SJSA1 (cell line): ENCODE measurements at places on chromosomes 12 and 14. TPM values are rescaled to one million over a fixed set of nuclear protein-coding genes. Genes with fewer than 3 reads are reported as not detected.
A peak's percentile ranks its signal among the peaks of the same experiment; 100 is the strongest.

Gene OAS2
- total RNA-seq: 0.26 and 0.85 TPM in 2 replicates

Gene NUBPL
- total RNA-seq: 7.5 and 9.7 TPM in 2 replicates

Gene KRT76
- 0.21 TPM in 1 of 2 replicates, not detected in the other for total RNA-seq

Gene MUCL1
- total RNA-seq: not detected in 2 replicates

DNA sequence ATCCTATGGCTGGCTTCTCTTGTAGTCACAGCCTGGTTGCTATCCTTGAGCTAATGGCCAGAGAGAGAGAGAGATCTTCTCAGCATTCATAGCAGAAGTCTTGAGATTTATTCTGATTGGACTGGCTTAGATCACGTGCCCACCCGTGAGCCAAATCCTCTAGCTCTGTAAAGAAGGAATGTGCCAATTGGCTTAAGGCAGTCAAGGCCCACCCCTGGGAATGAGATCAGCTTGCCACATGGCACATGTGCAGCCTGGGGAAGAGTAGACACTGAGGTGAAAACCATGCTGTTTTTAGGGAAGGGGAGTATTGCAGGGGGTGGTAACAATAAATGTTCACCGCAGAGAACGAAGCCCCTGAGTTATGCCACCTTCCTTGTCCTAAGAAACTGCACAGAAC lies 36.3 kb downstream of the PLEKHG7 start:
- no peaks in the 10 kb centered on the region for H3K36me3 ChIP-seq
- no peak overlapping the region for H3K27ac ChIP-seq
- H3K27me3 ChIP-seq: no peaks in the 10 kb centered on the region
- no peaks in the 10 kb centered on the region for H3K4me1 ChIP-seq
- DNase-seq: no peak

DNA sequence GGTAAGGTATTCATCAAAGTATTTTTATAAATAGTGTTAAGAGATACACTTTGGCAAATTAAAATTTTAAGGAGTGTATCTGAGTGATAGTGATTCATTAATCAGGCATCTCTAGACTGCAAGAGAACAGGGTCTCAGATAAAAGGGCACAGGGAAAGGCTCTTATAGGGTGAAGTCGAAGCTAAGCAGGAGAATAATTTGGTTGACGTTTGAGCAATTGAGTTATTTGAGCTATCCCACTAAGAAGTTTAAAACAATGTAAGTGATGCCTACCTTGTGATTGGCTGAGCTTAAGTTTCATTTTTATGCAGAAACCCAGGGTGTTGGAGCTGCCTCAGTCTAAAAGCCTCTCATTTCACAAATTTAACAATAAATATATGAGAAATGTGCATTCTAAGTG lies 125.3 kb downstream of the SLC6A15 start:
- no peak for DNase-seq
- no peaks in the 10 kb centered on the region for H3K36me3 ChIP-seq
- H3K27me3 ChIP-seq: no peaks in the 10 kb centered on the region
- H3K4me1 ChIP-seq: no peaks in the 10 kb centered on the region

GRCh38 chr12:20398686-20399085 lies 30.3 kb downstream of the PDE3A start:
- no peaks in the 10 kb centered on the region for H3K4me1 ChIP-seq
- no peak overlapping the region for H3K4me3 ChIP-seq
- no peak for DNase-seq

GRCh38 chr12:18468246-18469075 lies 207.1 kb downstream of the PIK3C2G start:
- DNase-seq: no peak
- H3K27ac ChIP-seq: no peak overlapping the region
- H3K4me1 ChIP-seq: no peaks in the 10 kb centered on the region
- H3K27me3 ChIP-seq: no peaks in the 10 kb centered on the region
- no peaks in the 10 kb centered on the region for H3K36me3 ChIP-seq

Gene PAPLN
- total RNA-seq: 0.38 and 2.4 TPM in 2 replicates

GRCh38 chr12:2301531-2302461 lies 249.0 kb downstream of the CACNA1C start:
- peak overlapping the region; percentile 57 for H3K27ac ChIP-seq
- no peak overlapping the region for H3K4me3 ChIP-seq
- no peaks in the 10 kb centered on the region for H3K27me3 ChIP-seq
- peak; percentile 73 for DNase-seq
- peaks cover 36% of the 10 kb centered on the region for H3K4me1 ChIP-seq

GRCh38 chr12:25884920-25885234 lies 73.6 kb upstream of the RASSF8 start:
- DNase-seq: no peak
- H3K27ac ChIP-seq: no peak overlapping the region
- no peaks in the 10 kb centered on the region for H3K36me3 ChIP-seq
- peaks cover 5% of the 10 kb centered on the region; the same call in 1 of the 2 replicates for H3K27me3 ChIP-seq

DNA sequence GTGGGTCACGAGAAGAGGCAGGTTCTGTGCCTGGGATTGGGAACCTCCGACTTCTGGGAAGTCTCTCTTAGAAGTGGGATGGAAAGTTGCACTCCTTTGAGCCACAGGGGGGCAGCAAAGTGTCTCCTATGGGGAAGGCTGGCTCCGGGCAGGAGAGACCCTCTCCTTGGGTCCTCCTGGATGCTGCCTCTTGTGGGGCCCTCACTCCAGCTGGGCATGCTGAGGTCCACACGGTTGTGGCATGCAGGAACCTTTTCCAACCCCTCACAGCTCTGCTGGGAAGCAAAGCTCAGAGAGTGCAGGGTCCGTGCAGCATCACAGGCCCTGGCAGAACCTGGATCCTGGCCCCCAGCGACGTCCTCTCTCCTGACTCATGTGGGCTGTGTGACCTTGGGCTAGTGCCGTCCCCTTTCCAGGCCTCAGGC lies 17.4 kb downstream of the SDSL start:
- no peak for DNase-seq
- H3K27ac ChIP-seq: no peak overlapping the region
- H3K27me3 ChIP-seq: no peaks in the 10 kb centered on the region; the same call in 1 of the 2 replicates
- H3K4me3 ChIP-seq: no peak overlapping the region

Gene TMEM119
- total RNA-seq: 225 and 311 TPM in 2 replicates

Gene LPAR5
- not detected in 2 replicates for total RNA-seq

DNA sequence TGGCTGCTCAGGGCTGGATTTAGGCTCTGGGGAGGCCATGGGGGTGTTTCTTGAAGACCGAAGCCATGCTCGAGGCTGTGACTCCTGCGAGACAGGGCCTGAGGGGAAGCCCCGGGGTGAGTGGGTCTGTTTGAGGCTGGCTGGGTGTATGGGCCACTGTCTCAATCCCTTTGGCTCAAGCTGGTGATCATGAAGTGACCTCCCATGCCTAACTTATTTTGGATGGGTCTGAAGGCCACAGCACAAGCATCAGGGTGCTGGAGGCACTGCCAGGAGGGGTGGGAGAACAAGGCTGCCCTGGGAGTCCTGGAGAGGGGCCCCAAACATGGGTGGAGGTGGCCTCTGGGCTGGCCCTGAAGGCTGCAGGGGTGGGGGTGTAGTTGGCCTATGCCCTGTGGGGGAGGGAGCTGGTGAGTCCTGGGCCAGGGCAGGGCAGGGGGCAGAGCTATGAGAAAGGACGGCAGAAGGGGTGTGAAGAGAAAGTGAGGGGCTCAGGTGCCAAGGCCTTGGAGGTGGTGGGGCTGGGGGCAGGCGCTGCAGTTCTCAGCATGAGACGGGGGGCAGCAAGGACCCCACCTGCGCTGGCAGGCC lies 100.9 kb downstream of the KIF26A start:
- H3K4me3 ChIP-seq: no peak overlapping the region
- no peaks in the 10 kb centered on the region for H3K27me3 ChIP-seq
- H3K4me1 ChIP-seq: no peaks in the 10 kb centered on the region
- H3K27ac ChIP-seq: no peak overlapping the region
- H3K36me3 ChIP-seq: no peaks in the 10 kb centered on the region
- no peak for DNase-seq

Gene PTPN6
- not detected in 2 replicates for total RNA-seq

Gene MYO1H
- not detected in 2 replicates for total RNA-seq

DNA sequence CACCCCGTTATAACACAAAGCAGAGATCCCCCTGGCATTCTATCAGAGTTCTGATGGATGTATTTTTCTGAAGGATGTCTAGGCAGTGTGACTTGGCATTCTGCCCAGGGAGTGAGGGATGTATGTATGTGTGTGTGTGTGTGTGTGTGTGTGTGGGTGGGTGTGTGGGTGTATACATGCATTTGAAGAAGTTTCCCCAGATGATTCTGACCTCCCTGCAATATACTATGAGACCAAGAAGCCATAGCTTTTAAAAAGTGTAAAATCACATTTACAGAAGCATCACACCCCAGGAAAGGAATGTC lies 59.7 kb upstream of the NAP1L1 start:
- no peaks in the 10 kb centered on the region for H3K4me1 ChIP-seq
- no peak overlapping the region for H3K27ac ChIP-seq
- H3K27me3 ChIP-seq: no peaks in the 10 kb centered on the region
- H3K36me3 ChIP-seq: no peaks in the 10 kb centered on the region

Gene ESR2
- 0.29 TPM in 1 of 2 replicates, not detected in the other for total RNA-seq

DNA sequence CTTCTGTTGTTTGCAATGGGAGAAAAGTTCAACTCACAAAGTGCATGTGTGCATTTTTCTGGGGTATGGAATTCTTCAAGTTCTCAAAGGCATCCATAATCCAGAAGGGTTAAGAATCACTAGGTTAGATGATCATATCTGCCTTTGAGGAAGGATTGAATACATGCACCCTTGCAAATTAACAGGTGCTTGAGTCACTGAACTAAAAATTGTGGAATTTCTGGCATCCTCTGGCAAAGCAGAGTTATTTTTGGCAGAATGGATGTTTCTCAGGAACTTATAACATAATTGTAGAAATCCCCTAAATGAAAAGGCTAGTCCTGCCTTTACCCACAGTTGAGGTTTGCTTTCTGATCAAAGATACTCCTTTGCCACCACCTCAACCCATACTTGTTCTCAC lies 136.5 kb upstream of the DYRK2 start:
- no peaks in the 10 kb centered on the region for H3K27me3 ChIP-seq
- H3K4me3 ChIP-seq: no peak overlapping the region

GRCh38 chr14:92263681-92264080 lies 59.3 kb upstream of the SLC24A4 start:
- H3K4me1 ChIP-seq: no peaks in the 10 kb centered on the region
- H3K27ac ChIP-seq: no peak overlapping the region
- H3K27me3 ChIP-seq: peaks cover 3% of the 10 kb centered on the region; the same call in 1 of the 2 replicates
- no peak overlapping the region for H3K4me3 ChIP-seq
- H3K36me3 ChIP-seq: no peaks in the 10 kb centered on the region

GRCh38 chr14:94572637-94573303 lies 8.5 kb upstream of the SERPINA5 start:
- no peaks in the 10 kb centered on the region for H3K36me3 ChIP-seq
- peaks cover 6% of the 10 kb centered on the region; the same call in 1 of the 2 replicates for H3K4me1 ChIP-seq
- no peak for DNase-seq
- H3K27ac ChIP-seq: no peak overlapping the region
- H3K27me3 ChIP-seq: no peaks in the 10 kb centered on the region
- no peak overlapping the region for H3K4me3 ChIP-seq

Gene TAS2R8
- total RNA-seq: not detected in 2 replicates

Gene KERA
- total RNA-seq: 41.1 and 72.5 TPM in 2 replicates

GRCh38 chr12:81758421-81759189 lies 545 bp downstream of the PPFIA2 start:
- H3K27me3 ChIP-seq: peaks cover 36% of the 10 kb centered on the region
- peaks cover 8% of the 10 kb centered on the region; the same call in 1 of the 2 replicates for H3K4me1 ChIP-seq
- peak overlapping the region; percentile 33 for H3K4me3 ChIP-seq
- H3K27ac ChIP-seq: no peak overlapping the region
- DNase-seq: peak; percentile 41
- no peaks in the 10 kb centered on the region for H3K36me3 ChIP-seq

Gene C12orf56
- not detected in 2 replicates for total RNA-seq

Gene PCED1B
- 0.39 and 13.1 TPM in 2 replicates for total RNA-seq
